T-helper 1 cell (primary cell): ENCODE measurements at places on chromosomes 11 and 22.

DNA sequence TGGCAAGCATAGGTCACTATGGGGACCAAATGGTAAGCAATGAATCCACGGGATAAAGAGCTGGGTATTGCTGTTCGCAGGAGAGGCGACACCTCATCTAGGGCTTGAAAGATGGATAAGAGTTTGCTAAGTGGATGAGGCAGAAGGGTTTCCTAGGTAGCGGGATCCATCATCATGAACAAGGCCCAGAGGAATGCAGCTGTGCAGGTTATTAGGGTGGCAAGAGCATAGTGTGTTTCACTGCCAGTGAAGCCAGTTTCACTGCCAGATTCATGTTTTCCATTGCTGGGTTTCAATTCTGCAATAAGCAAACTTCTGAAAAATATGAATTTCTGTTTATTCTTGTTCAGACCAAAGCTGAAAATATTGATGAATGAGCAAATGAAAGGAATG lies 27.2 kb downstream of the WEE1 start:
- no peak for DNase-seq

- no peak for DNase-seq
Measured at GRCh38 chr11:8222820-8223512, 40.7 kb downstream of the LMO1 start.

- DNase-seq: no peak
Measured at GRCh38 chr11:16956538-16957153, 57.6 kb downstream of the PLEKHA7 start.

DNA sequence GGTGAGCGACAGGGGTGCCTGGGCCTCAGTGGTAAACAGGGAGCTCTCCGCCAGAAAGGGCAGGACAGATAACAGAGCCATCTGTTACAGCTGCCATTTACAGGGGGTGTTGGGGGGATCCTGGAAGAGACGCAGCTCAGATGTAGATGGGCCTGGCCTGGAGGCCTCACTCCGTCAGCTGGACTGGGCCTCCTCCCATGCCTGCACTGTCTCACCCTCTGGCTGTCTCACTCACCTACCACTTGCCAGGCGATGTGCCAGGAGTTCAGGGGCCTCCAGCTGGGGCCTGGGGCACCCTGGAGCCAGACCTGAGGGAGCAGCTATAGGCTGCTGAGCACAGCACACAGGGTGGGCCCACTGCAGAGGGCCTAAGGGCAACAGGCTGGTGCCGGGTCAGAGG lies 16.3 kb upstream of the SUSD2 start:
- no peak for DNase-seq

- DNase-seq: no peak
Measured at GRCh38 chr11:72100462-72100861, 2.6 kb downstream of the LAMTOR1 start.

GRCh38 chr11:64594159-64594939 lies 3.3 kb downstream of the SLC22A12 start:
- no peak for DNase-seq

GRCh38 chr11:86672007-86672621 lies at the start of gene ME3:
ME3 (minus strand) TSS chr11:86672616.
- DNase-seq: peak; percentile 19

- no peak for DNase-seq
Measured at GRCh38 chr11:68828155-68828931, 13.4 kb downstream of the CPT1A start.

GRCh38 chr22:19292458-19293230 lies 1.1 kb upstream of the CLTCL1 start:
- DNase-seq: no peak

DNA sequence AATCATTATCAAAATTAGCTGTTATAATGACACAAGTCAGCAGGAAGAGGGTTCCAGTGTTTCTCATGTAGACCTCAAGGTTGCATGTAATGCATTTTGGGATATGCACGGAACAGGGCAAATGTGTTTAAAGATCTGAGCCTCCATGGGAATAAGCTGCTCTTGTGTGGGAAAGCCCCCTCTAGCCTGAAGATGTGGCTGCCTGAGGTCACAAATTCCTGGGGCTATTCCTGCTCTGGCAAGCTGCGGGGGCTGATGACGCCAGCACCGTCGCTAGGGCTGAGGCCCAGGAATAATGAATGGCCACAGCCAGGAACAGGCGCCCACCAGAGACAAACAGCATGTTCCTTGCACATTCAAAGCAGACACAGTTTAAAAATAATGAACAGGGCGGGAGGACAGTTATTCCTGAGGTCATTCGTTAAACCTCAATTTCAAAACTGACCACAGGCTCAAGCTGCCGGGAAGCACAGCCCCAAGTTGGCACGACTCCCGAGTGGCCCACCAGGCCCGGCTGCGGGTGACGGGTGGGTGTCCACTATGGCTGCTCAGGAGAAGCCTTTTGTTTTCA lies 11.7 kb downstream of the OSBPL5 start:
- DNase-seq: no peak

- peak; percentile 45 for DNase-seq
Measured at GRCh38 chr11:128610721-128611617, 23.6 kb upstream of the ETS1 start.

DNA sequence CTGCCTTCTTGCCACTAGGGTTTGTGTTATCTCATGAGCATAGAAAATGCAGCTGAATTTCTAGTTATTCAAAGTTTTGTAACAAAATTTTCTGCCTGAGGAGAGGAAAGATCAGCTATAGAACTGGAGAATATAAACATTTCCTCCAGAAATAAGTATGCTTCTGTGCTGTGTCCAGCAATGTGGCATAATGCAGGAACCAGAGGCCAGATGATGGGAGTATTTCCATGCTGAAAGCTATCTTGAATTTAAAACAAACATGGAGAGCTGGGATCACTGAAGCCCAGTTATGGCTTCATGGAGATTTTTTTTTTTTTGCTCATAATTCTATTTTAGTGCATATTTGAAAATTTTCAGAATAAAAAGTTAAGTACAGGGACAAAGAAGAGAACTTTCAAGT lies 608.2 kb downstream of the SOX6 start:
- no peak for DNase-seq

GRCh38 chr11:26992031-26992541 lies 1.8 kb upstream of the FIBIN start:
- DNase-seq: no peak

- no peak for DNase-seq
Measured at GRCh38 chr11:125428486-125429173, 67.4 kb downstream of the FEZ1 start.

DNA sequence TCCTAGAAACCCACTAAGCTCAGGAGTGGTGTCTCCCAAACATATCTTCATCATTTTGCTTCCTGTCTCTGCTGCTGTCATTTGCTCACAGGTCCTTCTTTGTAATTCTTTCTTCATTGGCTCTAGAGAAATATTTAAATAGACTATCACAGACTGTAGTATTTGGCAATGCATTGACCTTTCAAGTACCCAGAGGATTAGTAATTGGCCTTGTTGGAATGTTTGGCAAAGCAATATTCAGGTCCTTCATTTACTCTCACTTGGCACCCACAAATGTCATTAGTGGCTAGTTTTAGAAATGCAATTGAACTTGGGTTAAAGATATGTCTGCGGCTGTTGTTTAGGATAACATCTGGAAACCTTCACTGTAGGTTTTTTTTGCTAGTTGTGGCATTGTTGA lies 11.6 kb downstream of the OR4C5 start:
- DNase-seq: no peak

GRCh38 chr11:12482839-12483238 lies 105.5 kb downstream of the PARVA start:
- DNase-seq: no peak

GRCh38 chr11:70620510-70621184 lies 222.3 kb downstream of the CTTN start:
- DNase-seq: no peak

DNA sequence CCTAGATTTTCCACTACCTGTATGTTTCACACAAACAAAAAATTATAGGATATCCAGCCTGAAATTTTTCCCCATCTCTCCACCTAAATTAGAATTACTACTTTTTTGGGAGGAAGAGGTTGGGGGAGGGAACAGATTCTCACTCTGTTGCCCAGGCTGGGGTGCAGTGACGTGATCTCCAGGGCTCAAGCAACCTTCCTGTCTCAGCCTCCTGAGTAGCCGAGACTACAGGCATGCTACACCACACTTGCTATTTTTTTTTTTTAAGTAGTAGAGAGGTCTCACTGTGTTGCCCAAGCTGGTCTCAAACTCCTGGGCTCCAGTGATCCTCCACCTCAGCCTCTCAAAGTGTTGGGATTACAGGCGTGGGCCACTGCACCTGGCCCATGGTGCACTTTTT lies 9.5 kb downstream of the JAML start:
- no peak for DNase-seq

DNA sequence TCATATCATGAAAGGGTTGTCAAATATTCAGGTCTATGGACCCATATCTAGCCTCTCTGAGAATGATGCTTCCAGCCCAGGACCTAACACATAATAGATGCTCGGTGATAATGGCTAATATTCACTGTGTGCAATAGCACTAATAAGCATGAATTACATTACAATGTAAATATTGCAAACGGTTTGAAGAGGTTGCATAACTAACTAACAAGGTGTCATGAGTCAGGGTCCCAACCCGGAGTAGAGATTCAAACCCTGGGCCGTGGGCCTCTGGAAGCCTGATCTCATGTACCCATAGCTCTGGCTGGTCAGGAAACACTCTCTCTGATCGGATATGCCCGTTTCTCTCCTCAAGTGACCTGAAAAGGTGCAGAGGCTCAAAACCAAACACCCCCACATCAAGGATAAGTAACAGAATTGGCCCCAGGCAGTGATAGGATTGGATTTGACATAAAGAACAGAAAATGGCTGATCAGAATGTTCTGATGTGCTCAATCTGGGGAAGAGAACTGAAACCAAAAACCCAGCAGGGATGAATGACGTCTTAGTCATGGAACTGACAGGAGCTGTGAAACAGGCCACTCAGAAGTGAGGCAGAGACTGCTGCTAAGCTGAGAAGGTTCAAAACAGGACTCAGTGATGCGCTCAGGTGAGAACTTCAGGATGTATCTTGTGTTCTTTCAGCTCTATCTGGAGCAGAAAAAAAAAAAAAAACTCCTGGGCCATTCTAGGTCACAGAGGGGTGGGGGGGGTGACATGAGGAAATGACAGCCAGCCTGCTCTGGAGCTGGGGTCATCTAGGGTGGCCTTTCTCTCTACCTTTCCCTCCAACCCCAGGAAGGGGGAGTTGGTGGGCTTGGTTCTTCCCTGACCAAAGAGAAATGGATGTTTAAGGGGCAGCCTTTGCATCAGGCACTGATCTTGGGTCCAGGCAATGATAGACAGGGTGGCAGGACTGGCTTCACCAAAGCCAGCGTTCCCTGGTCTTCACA lies 6.6 kb upstream of the KCTD17 start:
- no peak for DNase-seq

DNA sequence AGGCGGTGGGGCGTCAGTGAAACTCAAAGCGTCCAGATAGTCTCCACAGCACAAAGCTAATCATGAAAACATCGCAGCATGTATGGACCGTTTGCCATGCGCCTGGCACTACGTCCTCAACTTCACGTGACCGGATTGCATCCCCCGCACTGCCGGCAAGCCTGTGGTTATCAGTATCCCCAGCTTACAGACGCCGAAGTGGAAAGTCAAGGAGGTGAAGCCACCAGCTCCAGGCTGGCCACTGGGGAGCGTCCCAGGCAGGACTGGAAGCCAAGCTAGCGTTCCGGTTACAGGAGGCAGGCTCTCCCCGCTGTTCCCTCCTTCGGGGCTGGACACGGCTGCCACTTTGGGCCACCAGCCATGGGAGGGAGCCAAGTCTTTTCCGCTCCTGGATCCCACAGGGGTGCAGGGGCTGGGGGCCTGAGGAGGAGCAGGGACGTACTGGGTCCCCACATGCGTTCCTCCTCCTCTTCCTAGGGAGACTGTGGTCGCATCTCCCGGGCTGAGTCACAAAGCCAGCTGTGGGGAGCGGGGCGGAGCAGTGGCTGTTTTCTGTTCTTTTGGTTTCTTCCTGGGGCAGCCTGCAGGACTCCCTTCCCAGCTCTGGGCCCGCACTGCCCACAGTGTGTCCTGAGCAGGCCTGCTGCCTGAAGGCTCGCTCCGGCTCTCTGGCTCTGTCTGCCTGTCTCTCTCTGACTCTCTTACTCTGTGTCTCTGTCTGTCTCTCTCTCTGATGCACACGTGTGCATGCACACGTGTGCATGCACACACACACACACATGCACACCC lies 4.3 kb upstream of the OSBPL5 start:
- no peak for DNase-seq

DNA sequence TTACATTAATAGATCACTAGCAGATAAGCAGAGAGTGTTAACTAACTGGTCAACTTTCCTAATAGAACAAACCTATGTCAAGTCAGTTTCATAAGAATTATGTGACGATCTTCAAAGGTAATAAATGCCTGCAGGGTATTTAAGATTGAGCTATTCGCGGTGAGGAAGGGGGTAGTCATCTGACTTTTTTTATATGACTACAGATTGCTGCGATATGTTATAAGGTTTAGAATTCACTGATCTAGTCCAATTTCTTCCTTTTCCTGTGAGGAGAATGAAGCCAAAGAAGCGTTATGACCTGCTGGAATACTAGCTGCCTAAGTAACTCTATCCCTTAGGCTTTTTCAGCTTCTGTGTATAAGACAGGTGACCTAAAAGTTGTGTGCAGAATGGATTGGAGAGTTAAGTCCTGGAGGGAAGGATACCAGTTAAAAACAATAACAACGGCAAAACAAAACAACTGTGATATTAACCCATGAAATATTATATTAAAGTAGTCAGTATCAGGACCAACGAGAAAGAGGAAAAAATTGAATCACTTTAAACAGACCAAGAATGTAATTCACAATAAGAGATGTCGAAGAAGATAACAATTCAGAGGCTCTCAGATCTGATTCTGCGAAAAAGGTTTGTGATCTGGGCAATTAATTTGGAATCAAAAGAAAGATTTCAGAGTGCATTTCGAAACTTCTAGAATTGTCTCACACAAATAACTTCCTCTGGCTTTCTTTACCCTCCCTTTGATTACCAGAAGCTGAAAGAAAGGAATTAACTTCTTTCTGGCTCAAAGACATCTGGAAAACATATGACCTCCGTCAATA lies 630 bp downstream of the CASP4 start:
- no peak for DNase-seq

DNA sequence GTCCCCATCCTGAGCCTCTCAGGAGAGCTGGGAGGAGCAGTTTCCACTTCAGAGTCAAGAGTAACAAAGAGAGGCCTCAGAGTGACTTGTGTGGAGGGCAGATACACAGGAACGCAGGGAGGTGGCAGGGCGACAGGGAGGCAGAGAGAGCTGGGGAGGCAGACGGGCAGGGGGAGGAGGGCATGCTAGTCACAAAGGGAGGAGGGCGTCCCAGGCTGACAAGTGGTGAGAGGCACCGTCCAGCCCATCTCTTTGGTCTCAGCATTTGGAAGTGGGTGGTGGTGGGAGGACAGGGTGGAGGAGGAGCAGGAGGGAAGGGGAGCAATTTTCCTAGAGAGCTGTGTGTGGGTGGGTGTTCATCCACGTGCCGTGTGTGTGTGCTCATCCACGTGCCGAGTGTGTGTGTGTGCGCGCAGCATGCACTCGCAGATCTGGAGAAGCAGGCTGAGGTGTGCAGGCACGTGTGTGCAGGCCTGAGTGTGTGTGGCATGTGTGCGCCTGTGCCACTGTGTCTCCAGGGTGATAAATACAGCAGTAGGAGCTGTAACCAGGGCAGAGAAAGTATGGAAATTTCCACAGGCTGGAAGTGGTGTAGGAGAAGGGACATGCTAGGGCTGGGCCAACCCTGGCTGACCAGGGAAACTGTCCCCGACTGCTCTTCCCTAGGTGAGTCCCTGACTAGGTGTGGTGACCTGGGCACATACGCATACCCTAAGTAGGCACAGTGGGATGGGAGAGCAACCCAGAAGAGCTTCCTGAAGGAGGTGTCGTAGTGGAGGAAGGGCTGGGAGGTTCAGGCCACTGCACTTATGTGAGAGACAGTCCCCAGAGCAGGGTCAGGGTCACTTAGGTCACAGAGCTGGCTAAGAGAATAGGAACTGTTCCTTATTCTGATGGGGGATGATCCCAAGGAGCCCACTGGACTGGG lies 7.3 kb upstream of the PDE2A start:
- no peak for DNase-seq

GRCh38 chr11:27319072-27319471 lies 43.9 kb downstream of the CCDC34 start:
- DNase-seq: peak; percentile 43
